ENCODE measurements at places on chromosomes 7 and 10.

DNA sequence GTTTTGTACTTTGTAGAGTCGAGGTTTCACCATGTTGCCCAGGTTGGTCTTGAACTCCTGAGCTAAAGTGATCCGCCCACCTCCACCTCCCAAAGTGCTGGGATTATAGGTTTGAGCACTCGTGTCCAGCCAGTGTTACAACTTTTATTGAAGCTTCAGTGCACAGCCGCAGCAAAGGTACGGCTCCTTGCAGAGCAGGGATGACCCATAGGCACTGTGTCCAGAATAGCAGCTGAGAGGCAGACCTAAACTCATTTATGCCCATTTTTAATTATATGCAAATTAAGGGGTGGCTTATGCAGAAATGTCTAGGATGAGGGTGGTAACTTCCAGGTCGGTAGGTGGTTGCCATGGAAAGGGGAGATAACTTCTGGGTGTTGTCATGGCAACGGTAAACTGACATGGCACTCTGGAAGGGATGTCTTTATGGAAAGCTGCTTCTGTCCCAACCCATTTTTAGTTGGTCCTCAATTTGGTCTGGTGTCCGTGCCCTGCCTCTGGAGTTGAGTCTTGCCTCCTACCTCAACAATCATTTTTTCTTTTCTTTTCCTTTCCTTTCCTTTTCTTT is 22.7 kb downstream of the NYAP1 start:
- peak; percentile 35 for DNase-seq

DNA sequence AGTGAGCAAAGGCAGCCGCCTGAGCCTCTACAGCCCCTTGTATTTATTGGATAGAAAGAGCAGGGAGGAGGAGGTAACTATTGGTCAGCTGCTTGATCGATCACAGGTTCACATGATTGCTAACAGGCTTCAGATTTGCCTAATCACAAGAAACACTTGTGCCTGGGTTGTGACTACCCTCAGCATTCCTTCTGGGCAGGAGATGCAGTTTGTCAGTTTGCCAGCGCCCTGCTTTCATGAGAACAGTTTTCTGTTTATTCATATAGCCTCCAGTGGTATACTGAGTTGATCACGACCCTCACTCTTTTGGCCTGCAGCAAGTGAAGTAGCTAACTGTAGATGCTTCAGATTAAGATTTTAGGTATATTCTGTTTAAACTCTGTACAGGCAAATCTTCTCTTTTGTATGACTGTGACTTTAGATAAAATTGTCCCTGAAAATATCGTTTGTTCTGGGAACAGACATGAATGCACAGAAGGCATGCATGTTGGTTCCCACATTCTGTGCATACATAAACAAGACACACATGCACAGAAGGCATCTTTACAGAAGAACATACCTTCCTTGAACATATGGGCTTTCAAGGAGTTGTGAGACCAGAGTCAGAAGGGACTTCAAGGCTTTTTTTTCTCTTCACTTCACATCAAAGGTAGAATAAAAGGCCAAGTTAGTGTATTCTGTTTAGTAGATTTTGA is 422.4 kb upstream of the STEAP1 start:
- no peak for DNase-seq

- no peak for DNase-seq
Observed at GRCh38 chr10:58930500-58930899, 245.9 kb upstream of the PHYHIPL start.

- no peak for DNase-seq
Observed at GRCh38 chr7:156589808-156590207, 50.8 kb upstream of the RNF32 start.

DNA sequence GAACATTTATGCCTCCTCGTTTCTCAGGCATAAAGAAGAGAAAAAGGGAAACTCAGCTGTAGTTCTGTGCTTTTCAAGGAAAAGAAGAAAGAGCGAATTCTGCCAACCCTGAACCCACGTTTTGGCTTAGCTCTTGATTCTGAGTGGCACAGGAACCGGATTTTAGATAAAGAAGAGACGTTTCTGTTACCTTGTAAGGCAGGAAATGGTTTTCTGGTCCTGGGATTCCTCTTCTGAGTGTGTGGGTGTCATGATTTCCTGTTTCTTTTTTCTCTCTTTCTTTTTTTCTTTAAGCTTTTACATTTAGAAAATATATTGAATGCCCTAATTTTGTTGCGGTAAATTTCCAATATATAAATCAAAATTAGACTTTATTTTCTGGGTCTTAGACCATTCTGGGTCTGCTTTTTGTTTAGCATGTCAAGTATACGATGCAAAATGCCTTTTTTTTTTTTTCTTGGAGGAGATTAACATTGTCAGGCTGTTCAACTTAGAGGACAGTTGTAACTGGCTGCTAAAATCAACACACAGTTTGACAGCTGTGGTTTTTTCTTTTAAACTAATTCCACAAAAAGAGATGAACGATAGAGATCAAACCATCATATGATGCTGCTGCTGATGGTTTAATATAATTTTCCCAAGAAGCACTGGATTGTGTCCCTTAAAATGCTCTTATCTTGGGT is 190.8 kb downstream of the GATA3 start:
- no peak for DNase-seq
